ENCODE measurements at places on chromosomes 3 and 15.

- no peak for DNase-seq
Observed at GRCh38 chr3:81980596-81981494, 219.4 kb upstream of the GBE1 start.

DNA sequence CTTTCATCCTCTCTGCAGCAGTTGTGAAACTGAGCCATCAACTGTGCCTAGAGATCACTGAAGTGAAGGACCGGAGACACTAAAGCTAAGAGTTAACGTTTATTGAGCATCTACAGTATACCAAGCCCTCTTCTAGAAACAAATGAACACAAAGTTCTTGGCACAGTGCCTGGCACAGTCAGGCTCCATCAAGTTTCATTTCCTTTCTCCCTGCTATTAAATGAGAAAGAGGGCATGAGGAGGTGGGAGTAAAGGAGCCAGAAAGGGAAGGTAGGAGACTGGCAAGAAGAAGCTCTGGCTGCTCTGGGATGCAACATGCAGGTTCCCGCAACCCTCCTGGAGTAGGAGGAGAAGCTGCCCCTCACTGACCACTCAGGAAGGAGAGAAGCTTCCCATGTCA, 30.6 kb downstream of the CYP19A1 start:
- peak; percentile 32 for DNase-seq

- no peak for DNase-seq
Observed at GRCh38 chr15:66117841-66118240, 135.7 kb downstream of the MEGF11 start.

DNA sequence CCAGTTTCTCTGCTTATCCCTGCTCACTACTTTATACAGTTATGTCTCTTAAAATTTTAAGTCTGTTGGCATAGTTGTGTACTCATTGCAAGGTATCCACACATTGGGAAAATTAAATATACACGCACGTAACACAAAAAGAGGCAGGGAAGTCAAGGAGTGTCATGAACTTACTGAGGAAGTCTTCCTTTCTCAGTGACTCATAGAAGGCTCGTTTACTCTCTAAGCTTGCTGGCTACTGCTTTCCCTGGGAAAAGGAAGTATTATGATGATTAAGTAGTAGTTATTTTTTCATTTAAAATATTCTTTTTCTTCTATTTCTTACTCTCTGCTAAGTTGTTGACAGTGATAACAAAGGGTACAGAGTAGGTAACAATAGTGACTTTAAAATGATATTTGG, 287.3 kb downstream of the UBE2E2 start:
- DNase-seq = peak; percentile 59

DNA sequence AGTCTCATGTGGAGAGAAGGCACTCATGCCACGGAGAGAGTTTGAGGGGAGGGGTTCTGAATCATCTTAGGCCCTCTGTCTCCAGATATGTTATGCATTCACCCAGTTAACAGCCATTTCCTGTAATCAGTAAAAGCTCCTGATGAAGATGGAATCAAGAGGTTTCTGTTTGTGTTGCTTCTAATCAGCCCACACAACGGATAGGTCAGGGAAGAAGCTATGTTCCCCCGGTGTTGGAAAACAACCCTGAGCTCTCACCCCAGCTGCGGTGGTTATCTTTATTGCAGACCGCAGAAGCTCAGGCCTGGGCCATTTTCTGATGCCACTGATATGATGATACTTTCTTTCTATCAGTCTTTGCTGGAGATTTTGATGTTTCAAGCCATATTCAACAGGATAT, 338.5 kb upstream of the ONECUT1 start:
- DNase-seq = no peak

DNA sequence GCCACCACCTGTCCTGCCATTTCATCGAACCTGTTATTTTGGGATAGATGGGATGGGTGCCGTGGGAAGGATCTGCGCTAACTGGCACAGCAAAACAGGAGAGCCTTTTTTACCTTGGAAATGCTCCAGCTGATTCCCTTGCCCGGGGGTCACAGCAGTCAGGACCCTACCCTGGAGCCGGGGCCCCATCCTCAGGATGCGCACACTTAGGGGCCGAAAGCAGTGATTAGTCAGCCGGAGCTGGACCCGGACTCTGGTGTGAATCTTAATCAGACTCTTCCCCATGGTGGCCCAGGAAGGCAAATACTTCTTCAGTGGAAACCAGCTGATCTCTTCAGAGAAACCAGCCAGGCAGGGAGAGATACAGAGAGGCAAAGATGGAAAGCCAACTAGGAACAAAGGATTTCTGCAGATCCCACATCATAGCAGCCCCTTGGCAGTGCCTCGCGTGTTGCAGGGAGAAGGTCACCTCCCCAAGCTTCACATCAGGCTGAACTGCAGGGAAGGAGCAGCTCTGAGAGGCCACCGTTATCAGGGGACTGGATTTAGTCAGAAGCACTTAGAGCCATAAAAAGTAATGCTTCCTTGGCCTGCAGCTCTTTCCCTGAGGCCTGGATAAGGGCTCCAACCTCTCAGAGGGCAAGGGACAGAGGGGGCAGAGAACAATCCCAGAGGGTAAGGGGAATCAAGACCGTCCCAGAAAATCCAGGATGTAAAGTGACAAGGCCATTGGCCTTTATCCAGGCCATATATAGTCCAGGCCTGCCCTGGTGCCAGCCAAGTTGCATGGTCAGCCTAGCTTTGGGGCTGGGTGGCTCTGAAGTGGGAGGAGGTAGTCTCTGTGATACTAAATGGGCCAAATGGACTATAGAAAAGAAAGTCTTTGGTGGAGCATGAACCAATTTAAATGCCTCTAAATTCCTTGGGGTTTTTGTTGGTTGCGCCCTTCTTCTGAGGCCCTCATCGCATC, 52.9 kb downstream of the WDR76 start:
- no peak for DNase-seq

DNA sequence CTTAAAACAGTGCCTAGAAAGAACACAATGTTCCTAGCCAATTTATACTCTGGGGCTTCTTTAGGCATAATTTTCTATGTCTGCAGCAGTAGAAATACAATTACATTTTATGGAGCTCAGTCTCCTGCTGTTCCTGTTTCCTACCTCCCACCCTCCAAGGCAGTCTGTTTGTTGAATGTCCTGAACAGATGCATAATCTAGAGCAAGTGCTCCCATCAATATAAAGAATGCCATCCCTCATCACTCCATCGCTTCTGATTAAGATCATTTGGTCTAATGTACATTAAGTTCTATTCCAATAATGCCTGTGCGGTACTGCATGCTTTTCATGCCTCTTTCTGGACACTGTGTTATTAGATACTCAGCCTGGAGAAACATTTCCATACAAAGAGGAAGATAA, 869.8 kb upstream of the CFAP20DC start:
- no peak for DNase-seq

- no peak for DNase-seq
Observed at GRCh38 chr3:9172851-9173321, 76.6 kb downstream of the SRGAP3 start.

DNA sequence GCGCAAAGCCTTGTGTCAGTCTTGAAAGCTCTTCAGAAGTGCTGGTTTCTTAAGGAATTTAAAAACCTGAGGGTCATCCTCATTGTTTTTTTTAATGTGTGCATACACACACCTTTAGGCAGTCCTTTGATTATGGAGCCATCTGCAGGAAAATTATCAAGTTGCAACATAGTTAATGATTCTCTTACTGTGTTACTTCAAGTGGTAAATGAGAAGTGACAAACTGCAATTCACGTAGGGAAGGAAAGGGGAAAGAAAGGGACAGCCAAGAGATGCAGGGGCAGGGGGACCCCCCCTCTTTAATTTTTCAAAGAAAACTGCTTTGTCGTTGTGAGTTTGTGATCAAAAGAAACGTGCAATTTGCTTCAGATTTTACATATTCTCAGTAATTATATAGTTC, 162.4 kb upstream of the CGNL1 start:
- DNase-seq = peak; percentile 72

DNA sequence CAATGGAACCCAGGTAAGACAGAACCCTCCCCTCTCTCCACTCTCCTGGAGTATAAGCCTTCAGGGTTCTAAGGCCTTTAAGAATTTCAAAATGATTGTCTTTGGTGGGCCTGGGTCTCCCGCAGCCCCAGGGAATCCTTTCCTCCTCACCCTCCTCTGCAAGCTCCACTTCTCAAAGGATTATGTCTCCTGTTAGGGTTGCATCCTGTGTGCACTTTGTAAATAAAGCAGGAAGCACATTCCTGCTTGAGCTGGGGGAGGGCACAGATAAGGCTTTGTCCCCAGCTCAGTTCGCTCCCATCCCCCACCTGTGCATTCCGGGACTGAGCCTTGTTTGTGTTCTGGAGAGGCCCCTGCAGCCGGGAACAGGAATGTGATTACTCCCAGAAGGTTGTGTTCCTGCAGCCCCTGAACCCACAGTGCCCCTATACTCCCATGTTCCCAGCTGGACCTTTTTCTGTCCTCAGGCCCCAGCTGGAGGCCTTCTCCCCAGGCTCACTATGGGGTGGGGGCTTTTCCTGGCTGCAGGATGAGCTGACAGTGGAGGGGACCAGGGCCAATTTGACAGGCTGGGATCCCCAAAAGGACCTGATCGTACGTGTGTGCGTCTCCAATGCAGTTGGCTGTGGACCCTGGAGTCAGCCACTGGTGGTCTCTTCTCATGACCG, 9.5 kb downstream of the TYRO3 start:
- DNase-seq = no peak

DNA sequence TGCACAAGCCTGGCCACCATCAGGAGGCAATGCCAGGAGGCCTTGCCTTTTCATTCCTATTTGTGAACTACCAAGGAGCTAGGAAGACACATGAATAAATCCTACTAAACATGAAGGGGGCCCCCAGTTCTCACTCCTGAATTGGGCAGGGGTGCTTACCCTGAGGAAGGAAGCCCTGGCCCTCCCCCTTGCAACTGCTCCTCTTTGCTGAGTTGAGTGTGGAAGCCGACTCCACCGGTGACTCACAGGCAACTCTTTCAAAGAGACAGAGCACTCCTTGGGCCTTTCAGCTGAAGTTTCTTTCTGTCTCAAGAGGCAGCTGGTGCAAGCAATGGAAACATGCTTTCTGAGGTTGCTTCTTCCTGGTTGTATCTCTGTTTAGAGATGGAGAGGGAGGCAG, 1.7 kb downstream of the GABRG3 start:
- DNase-seq = no peak

DNA sequence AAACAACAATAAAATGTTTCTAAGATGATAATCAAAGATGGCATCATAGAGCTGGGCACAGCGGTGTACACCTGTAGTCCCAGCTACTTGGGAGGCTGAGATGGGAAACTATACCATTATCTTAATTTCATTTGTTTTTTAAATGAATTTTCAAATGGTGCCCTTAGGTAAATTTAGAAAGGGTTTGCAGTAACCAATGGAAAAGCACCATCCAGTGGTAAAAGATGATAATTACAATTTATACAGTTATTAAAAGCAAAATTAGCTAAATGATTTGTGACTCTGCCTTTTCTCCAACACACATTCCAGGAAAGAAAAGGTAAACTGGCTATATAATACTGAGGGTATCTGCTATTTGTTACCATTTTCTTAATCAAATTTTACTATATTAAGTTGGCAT, 14.4 kb upstream of the ANKRD28 start:
- peak; percentile 65 for DNase-seq

DNA sequence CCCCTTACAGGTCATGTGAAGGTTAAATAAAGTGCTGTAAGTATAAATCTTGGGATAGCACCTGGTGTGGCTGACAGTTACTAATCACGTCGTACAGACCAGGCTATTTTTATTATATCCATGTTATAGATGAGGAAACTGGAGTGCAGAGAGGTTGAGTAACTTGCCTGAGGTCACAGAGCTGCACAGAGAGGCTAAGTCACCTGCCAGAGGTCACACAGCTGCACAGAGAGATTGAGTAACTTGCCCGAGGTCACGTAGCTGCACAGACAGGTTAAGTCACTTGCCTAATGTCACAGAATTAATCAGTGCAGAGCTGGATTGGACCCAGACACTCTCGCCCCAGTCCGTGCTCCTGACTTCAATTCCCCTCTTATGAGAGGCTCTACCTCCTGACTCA, 171.5 kb downstream of the NUP210 start:
- DNase-seq = no peak

DNA sequence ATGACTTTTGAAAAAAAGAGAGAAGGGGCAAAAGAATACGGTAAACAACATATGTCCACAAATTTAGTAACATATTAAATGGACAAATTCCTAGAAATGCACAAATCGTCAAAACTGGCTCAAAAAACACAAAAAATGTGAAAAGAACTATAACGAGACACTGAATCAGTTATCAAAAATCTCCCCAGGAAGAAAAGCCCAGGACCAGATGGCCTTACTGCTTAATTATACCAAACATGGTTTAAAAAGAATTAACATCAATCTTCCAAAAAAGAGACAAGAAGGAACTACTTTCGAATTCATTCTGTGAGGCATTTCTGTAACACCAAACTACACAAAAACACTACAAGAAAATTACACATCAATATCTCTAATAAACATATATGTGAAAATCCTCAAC, 117.4 kb downstream of the STAG1 start:
- DNase-seq = no peak

- no peak for DNase-seq
Observed at GRCh38 chr3:46748170-46748569, 30.5 kb upstream of the PRSS50 start.
